ENCODE measurements at places on chromosomes 16 and 17.

DNA sequence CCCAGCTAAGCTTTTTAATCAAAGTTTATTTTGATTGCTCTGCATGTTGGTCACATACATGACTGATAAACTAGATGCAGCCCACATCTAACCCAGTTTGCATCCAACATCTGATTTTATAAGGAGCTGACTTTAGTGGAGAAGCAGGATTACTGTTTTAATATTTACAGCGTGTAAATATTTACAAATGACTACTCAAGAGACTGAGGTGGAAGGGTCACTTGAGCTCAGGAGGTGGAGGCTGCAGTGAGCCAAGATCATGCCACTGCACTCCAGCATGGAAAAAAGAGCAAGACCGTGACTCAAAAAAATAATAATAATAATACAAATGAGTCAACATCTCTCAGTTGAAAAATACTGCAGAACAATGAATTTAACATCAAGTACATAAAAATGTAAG is 50.8 kb downstream of the PARN start:
- no peak for DNase-seq

GRCh38 chr17:79798299-79799173 is 1.7 kb upstream of the CBX8 start:
- no peak for DNase-seq

GRCh38 chr16:80300456-80300855 is 240.3 kb upstream of the DYNLRB2 start:
- no peak for DNase-seq

DNA sequence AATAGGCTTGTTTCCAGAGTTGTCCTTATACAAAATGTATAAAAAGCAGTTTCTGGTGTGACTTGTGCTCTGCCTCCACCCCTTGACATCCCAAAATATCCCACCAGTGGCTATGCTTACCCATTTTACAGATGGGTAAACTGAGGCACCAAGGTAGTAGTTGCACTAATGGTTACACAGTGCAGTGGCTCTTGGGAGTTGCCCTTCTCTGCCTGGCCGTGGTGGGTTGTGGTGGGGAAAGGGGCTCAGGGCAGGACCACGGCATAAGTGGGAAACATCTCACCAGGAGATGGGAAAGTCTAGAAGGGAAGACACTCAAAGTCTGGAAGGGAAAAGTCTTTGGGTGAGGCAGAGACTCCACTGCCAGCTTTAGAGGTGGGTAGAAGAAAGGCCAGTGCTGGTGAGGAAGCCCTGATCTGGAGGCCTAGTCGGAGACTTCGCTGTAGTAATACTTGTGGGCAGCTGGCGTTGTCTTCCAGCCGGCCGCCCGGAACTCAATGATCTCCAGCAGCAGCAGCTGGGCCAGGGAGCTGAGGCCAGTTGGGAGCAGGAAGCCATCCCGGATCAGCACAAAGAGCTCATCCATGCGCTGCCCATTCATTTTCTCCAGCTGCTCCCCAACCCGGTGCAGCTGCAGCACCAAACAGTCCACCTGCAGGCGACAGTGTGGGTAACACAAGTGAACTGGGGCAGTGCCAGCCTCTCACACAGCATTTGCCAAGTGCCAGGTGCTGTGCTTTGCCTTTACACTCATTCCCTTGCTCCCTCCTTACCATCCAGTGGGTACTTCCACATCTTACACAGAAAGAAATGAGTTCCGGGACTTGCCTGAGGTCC is 4.5 kb downstream of the MIF4GD start:
- DNase-seq = no peak

DNA sequence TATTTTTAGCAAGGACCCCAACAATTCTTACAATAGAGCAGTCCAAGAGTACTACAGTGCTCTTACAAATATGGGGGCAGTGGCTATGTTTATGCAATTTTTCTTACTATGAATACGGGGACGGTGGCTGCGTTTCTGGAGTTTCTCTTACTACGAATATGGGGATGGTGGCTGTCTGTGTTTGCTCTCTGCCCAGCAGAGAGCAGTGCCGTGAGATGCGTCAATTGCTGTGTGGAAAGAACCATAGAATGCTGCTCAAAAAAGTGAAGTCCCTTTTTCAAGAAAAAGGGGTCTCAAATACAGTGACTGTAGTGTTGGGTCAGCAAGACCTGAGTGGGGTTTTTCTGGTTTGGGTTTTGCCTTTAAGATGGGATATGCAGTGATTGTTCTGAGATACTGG is 53.9 kb downstream of the KNOP1 start:
- DNase-seq = no peak

- DNase-seq = no peak
Measured at GRCh38 chr16:81814751-81815428, 35.8 kb downstream of the PLCG2 start.

DNA sequence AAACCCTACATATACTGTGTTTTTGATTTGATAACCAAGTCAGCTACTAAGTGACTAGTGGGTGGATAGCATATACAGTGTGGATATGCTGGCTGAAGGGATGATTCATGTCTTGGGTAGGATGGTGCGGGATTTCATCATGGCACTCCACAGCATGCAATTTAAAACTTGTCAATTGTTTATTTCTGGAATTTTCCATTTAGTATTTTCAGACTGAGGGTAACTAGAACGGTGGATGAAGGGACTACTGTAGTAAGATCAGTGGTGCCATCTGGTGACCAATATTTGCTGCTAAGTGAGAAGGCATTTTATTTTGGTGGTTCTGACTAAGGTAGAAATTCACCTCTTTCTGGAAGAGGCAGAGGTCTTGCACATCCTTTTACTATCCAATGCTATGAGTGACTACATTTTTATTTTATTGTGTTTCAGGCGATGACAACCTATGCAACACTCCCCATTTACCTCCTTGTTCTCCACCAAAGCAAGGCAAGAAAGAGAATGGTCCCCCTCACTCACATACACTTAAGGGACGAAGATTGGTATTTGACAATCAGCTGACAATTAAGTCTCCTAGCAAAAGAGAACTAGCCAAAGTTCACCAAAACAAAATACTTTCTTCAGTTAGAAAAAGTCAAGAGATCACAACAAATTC is 3.1 kb downstream of the CDC6 start:
- DNase-seq = peak; percentile 79

DNA sequence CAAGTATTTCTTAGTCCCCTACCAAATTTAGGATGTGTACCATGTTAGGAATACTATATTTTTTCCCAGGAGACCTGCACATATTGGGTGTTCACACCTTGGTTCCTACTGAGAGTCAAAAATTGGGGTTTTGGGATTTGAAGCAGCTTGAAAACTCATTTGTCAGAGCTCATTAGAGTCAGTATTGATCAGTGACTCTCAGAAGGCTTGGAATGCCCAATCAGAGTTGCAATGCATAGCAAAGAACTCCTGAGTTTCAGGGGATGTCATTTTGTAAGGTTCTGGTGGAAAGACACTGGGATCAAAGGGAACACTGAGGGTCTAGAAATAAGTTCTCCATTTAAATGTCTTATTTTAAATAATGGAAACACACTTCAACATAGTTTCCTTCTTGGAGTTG is 5.1 kb downstream of the HLF start:
- no peak for DNase-seq

- DNase-seq = no peak
Measured at GRCh38 chr17:9220398-9221146, 199.3 kb downstream of the NTN1 start.

DNA sequence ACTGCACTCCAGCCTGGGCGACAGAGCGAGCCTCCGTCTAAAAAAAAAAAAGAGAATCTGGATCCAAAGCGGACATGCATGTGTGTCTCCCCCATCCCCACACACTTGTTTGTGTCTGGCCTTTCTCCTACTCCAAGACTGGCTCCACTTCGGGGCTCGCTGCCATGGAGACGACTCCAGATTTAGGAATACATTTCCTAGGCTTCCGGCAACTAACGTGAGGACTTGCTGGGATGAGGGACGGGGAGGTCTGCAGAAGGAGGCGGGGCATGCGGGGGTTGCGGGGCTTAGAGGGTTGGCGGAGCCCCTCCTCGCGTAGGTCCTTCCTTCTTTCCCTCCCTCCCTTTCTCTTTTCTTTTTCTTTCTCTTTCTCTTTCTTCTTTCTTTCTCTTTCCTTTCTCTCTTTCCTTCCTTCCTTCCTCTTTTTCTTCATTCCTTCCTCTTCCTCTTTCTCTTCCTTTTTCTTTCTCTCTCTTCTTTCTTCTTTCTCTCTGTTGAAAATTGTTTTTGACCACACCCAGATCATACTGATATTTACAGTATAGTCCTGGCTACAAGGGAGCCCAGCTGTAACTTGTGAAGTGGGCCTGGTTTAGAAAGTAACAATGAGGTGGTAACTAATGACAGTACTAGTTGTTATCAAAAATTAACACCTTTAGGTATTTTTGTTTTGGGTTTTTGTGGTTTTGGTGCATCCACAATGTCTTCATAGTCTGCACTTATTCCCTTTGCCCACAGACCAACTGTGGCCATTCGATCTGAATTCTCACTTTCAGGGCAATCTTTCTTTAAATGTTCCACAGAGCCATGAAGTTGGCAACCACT is 25.2 kb downstream of the MIS12 start:
- DNase-seq = no peak

DNA sequence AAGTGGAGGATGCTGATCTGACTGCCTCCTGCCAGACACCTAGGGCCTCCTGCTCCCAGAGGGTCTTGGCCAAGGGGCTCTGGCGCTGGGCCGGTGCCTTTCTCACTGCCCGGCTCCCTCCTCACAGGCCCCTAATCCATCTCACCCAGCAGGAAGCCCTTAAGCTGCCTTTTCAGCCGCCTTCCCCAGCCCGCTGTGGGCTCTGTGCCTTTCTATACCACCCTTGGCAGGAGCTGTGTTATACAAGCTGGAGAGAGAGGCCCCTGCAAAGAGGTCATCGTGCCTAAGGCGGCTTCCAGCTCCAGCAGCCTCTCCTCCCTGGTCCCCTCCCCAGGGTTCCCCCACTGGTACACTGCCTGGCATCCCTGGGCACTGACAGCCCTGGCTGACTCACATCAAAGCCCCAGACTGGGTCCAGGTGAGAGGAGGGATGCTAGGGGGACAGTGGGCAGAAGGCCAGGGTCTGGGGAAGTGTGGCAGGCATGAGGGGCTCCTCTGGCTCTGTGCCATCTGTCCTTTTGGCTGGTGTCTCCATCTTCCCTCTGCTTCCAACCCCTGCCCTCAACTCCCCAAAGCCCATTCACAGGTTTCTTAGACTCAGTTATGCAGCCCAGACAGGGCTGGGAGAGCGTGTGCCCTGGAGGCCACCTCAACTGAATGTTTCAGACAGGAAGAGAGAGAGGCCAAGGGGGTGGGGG is 15.3 kb upstream of the FZD2 start:
- no peak for DNase-seq

- peak; percentile 81 for DNase-seq
Measured at GRCh38 chr17:19003543-19004420, 782 bp downstream of the FAM83G start.

DNA sequence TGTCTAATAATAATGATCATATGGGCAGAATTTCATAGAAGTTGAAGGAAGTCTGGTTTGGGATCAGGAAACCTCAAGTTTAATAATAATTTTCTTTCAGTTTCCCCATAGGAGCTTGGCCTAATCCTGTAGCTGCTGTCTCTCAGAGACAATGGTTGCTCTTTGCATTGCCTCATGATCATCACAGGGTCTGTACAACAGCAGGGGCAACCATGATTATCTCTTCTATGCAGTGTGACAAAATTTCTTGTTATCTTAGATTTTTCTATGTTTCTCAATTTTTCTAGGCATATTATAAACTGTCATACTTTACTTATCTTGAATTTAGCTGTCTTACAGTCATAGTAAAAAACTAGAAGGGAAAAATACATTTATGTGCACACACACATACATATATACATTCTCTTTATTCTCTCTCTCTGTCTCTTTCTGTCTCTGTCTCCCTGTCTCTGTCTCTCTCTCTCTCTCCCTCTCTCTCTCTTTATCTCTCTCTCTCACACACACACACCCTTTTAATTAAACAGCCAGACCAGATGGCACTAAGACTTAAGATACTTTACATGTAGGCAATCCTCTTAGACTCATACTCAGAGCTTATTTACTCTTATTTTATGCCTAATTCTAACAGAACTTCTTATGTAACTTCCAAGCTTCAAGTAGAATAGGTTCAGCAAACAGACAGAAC is 30.5 kb downstream of the SMIM36 start:
- DNase-seq = no peak

DNA sequence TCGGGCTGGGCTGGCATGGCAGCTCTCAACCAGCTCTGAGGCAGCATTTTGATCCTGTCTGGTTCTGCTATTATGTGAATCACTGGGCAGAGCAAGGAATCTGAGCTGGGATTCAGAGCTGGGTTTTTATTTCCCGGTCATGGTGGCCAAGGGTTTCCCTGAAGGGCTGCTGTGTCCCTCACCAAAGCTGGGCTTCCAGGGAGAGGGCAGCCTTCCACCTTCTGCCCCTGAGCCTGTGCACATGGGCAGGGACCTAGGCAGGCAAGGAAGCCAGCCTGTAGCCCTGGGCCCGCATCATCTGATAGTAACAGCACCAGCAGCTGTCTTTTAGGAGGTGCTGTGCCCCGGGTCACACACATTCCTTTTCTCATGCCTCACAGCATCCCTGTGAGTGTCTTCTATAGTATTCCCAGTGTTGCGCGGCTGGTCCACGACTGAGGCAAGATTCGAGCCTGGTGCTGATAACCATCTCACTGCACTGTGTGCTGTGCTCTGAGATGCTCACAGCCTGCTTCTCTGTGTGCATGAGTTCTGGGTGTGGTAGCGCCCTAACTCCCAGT is 85.3 kb upstream of the PLCG2 start:
- DNase-seq = no peak

GRCh38 chr17:27294689-27295630 is 1.0 kb downstream of the WSB1 start:
- peak; percentile 57 for DNase-seq

- DNase-seq = no peak
Measured at GRCh38 chr16:49924078-49924477, 68.2 kb upstream of the ZNF423 start.

DNA sequence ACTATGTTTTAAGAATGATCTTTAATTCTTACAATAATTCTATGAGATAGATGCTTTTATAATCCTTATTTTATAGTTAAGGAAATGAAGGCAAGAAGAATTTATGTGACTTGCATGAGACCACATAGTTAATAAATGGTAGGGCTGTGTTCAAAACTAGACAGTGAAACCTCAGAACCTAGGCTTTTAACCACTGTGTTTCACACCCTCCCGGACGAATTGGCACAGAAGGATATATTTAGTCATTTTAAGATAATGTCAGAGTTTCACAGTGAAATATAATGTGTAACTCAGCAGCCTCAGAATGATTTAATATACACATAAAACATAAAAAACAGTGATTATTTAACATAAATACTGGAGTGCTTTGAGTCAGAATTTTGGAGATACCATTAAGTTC is 57.0 kb downstream of the NSRP1 start:
- DNase-seq = no peak
